ENCODE measurements at places on chromosomes 7 and 10.

DNA sequence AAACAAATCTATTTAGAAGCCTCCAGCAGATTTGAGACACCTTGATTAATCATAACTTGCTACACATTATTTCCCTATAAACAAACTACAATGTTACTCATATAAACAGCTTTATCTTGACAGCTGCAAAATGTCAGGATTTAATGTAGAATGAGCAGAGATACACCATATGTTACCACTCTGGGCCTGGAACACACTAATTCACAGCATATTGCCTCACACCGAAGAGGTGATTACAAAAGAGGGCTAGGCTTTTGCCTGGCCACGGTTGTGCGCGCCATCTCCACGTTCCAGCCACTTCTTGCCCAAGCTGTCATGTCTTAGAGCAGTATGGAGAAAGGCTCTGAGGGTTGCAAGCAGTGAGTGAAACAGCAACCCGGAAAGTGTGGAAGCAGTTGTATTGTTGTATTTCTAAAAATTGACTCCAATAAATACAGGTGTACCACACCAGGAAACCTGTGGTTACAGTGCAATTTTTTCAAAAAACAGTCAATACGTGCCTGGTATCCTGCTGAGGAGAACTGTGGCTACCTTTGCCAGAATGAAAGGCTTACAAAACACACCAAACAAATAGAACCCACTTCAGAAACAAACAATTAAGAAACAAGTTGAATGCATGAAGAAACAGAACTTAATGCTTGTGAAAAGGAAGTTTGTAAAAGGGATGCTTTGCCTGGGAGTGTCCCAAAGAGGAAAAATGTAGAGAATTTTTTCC, 498.1 kb downstream of the PLXNA4 start:
- DNase-seq = no peak

DNA sequence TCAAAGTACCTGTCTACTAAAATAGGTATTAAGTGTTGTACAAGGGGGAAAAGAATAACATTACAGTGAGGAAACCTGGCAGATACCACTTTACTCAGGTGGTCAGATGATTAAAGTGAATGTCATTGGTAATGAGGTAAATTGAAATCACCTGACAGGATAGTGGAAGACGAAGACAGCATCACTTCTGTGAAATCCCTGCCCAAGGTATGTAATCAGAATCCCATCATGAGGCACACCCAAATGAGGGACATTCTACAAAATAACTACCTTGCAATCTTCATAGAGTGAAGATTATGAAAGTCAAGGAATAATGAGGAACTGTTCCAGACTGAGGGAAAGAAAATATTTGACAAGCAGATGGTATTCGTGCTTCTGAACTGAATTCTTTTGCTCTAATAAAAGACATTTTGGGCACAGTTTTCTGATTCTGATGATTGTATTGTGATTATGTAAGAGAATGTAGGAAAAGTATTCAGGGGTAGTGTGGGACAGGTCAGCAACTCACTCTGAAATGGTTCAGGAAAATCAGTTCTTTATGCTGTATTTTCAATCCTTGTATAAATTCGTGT, 33.3 kb upstream of the ARMS2 start:
- peak; percentile 2 for DNase-seq

DNA sequence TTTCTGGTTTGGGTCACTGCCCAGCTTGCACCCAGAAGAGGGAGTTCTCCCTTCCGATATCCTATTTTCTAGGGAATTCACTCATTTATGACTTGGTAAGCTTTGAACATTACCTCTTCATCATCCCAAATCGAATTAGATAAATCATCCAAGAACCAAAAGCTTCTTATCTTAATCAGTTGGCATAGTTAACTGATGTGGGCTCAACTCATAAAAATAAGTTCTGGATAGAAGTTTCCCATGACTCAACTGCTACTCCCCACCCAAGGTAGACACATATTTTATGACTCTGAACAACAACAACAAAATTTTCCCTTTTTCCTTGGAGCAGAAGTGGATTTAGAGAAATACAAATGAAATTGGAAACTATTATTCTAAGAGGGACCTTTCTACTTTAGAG, 102.9 kb upstream of the CCDC6 start:
- DNase-seq = no peak

DNA sequence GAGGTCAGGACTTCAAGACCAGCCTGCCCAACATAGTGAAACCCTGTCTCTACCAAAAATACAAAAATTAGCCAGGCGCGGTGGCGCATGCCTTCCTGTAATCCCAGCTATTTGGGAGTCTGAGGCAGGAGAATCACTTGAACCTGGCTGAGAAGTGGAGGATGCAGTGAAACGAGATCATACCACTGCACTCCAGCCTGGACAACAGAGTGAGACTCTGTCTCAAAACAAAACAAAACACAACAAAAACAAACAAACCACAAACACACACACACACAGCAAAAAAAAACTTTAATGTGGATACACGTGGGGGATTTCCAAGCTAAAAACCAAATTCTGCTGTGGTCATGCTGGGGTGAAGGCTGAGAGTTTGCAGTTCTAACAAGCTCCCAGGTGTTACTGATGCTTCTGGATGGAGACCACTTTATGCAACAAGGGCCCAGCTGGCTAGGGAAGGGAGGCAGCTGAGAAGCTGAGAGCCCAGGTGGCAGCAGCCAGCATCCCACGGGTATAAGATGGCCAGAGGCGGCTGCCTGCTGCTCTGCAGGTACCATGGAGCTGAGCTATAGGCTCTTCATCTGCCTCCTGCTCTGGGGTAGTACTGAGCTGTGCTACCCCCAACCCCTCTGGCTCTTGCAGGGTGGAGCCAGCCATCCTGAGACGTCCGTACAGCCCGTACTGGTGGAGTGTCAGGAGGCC, at the start of gene ZP3:
TSS of gene ZP3 (plus strand) at position 538 of the 699 bp plus-strand sequence. CDS start at position 553, 15 bp downstream.
- DNase-seq = no peak

GRCh38 chr7:151110941-151111645, 24.8 kb downstream of the AGAP3 start:
- peak; percentile 84 for DNase-seq

- no peak for DNase-seq
These were observed 144.7 kb downstream of the GRK5 start for GRCh38 chr10:119352042-119352441.

DNA sequence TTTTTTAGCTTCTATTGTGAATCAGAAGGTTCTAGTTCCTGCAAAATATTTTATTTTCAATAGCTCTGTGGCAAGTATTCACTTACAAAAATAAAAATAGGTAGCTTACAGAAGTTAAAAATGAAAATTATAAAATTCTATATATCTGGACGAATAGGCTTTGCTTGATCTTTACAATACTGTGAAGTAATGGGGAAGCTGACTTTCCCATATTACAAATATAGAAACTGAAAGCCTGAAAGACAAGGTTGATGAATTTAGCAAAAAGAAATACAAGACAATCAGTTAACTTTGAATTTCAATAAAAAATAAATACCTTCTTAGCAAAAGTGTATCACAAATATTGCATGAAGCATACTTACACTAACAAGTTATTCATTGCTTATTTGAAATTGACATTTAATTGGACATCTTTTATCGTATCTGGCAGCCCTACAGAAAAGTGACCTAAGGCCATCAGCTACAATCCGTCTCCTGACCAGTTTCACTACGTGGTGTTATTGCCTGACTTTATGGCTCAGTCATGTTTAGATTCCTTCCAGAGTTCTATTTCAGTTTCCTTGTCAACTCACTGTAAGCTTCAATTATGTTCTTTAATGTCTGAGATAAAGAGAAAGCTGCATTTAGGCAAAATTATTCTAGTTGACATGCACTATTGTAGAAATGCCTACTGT, 310.5 kb upstream of the HGF start:
- no peak for DNase-seq

GRCh38 chr7:6316226-6316625, 43.8 kb upstream of the CYTH3 start:
- DNase-seq = no peak

- peak; percentile 62 for DNase-seq
These were observed 4.0 kb downstream of the HDAC9 start for GRCh38 chr7:18499407-18500177.

DNA sequence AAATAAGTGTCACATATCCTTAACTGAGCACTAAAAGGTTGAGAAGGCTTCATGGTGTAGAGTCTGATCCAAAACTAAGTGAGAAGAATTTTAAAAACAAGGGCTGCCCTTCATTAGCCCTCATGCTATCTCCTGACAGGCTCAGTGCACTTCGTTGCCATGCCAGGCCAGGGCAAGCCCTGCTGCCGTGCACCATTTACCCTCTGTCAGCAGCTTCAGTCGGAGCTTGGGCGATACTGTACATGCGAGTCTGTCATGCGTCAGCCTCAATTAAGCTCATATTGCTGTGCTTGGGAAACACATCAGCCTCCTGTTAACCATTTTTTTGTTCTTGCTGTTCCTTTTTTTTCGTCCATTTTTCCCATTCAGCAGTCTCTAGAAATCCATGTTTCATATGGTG, 166.6 kb downstream of the VTI1A start:
- DNase-seq = no peak

DNA sequence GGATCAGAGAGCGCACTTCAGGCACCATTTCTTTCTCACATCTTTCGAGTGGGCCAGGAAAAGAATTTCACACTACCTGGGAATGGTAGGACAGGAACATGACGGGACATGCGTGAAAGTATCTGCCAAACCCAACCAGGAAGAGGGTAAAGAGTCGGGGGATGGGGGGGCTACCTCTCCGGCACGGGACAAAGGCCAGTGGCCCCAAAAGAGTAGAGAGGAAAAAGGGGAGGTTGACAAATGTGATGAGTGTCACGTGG, 830 bp upstream of the BEND7 start:
- no peak for DNase-seq

DNA sequence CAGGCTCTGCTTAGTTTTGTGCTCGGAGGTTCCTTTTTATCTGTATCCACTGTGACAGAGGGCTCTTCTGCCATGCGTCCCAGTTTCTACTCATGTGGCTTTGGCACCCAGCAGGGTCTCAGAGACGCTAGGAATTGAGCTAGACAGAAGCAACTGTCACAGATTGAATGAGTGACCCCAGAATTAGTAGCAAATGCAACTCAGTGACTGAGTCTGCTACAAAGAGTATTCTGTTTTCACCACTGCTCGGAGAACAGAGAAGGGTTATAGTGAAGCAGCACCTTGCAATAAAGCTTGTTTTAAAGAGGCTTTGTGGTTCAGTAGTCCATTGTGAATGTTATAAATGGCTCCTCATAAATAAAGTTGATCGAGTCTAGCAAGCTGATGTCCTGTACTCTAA, 113.2 kb downstream of the DNAH11 start:
- no peak for DNase-seq

- DNase-seq = no peak
These were observed 807.5 kb upstream of the SORCS1 start for GRCh38 chr10:107971973-107972372.

DNA sequence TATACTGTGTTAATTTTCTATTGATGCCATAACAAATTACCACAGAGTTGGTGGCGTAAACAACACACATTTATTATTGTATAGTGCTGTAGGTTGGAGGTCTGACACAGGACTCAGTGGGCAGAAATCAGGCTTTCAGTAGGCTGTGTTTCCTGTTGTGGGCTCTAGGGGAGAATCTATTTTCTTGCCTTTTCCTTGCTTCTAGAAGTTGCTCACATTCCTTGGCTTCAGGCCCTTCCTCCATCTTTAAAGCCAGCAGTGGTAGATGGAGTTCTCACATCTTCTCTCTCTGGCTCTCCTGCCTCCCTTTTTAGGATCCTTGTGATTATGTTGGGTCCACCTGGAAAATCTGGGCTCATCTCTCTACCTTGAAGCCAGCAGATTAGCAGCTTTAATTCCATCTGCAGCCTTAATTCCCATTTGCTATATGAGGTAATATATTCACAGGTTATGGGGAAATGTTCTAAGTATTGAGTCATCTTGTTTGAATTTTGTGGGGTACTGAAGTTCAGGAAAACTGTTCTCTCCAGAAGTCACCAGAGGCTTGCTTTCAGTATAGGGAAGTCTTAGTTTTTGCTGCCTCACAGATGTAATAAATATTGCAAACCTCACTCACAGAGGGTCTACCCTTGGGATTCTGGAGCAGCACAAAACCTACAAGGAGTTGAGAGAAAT, 38.9 kb downstream of the CCNY start:
- DNase-seq = no peak

DNA sequence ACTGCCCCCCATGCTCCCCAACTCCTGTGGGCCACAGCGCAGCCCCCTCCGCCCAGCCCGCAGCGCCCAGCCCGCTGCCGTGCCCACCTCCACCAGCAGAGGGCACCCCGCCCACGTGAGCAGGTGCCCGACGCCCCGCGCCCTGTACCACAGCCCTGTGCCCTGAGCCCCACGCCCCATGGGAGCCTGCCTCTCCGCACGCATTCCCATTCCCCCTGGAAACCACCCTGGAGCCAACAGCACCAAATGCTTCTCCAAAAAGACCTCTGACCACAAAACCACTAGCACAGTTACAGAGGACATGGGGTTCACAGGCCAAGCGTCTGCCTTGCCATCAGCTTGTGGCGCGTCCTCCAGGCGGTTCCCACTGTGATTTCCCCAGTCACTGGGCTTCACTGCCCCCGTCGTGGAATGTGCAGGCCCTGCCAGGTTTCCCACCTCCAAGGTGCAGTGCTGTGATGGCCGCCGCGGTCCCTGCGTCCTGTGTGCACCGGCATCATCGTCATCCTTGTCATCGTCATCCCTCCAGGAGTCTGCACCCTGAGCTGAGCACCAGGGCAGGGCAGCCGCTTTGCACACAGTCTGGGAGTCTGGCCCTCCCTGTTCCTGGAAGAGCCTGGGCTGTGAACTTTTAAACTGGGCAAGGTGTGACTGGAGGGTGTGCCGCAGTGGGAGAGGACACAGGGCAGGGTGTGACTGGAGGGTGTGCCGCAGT, 61.7 kb downstream of the PWWP2B start:
- DNase-seq = no peak

DNA sequence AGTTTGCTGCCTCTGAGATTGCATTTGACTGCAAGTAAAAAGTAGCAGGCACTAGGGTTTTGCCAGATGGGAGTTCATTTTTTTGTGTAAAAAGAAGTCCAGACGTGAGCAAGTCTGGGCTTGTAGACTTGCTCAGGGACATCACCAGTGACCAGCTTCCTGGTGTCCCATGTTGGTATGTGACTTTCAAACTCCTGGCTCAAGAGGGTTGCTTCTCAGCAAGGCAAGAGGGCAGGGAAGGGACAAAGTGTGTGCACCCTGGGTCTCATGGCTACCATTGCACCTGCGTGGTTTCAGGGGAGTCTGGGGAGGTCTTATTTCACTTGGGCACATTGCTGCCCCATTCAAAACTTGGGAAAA, 79.3 kb upstream of the ZNF716 start:
- DNase-seq = no peak

GRCh38 chr7:19009241-19009935, 108.0 kb downstream of the TWIST1 start:
- DNase-seq = no peak

DNA sequence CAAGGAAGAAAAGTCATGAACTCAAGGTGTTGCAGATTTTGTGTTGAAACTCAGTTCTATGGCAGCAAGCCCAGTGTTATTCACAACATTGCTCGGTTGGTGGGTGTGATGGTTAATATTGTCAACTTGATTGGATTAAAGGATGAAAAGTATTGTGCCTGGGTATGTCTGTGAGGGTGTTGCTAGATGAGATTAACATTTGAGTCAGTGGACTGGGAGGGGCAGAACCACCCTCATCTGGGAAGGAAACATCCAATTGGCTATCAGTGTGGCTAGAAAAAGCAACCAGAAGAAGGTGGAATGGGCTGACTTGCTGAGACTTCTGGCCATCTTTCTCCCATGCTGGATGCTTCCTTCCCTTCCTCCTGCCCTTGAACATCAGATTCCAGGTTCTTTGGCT, 353.2 kb downstream of the ADRA2A start:
- DNase-seq = no peak
